ENCODE measurements at places on chromosomes 3 and 15. TPM values are rescaled to one million over a fixed set of nuclear protein-coding genes. Genes with fewer than 3 reads are reported as not detected.

Gene ITPKA
- 0.25 TPM for total RNA-seq

Gene FOXB1
- total RNA-seq = not detected

Gene TTLL13
- total RNA-seq = 0.13 TPM

Gene SCAANT1
- total RNA-seq = not detected

Gene DUOXA2
- not detected for total RNA-seq

Gene OIP5
- 3.3 TPM for total RNA-seq

Gene COLQ
- 1.9 TPM for total RNA-seq

Gene HESX1
- 0.63 TPM for total RNA-seq

Gene ZNF501
- total RNA-seq = 4.2 TPM

Gene CRYGS
- 0.89 TPM for total RNA-seq

Gene KCNMB3
- 2.1 TPM for total RNA-seq

Gene C3orf85
- total RNA-seq = not detected

Gene DUOXA1
- total RNA-seq = not detected

Gene GOLGA8J
- not detected for total RNA-seq

Gene SLC9C1
- total RNA-seq = under 0.01 TPM

Gene GLDN
- not detected for total RNA-seq

Gene COL7A1
- total RNA-seq = under 0.01 TPM

Gene GP5
- total RNA-seq = 0.13 TPM

Gene PPP2R3A
- total RNA-seq = 4.5 TPM

Gene LRRC58
- total RNA-seq = 10.1 TPM

Gene SFMBT1
- total RNA-seq = 4.3 TPM

Gene SEMA3B
- 0.26 TPM for total RNA-seq

Gene ZIC1
- total RNA-seq = not detected

Gene TRPM1
- under 0.01 TPM for total RNA-seq

Gene CPN2
- not detected for total RNA-seq

Gene CCR8
- not detected for total RNA-seq

Gene TTC23
- total RNA-seq = 12.5 TPM

Gene TM4SF18
- total RNA-seq = 366 TPM

Gene GOLGA6L10
- total RNA-seq = under 0.01 TPM

Gene ZNF860
- 1.3 TPM for total RNA-seq

Gene FETUB
- not detected for total RNA-seq

Gene CCRL2
- 1.3 TPM for total RNA-seq

Gene GOLGA6L7
- total RNA-seq = not detected

Gene NSMCE3
- 5.9 TPM for total RNA-seq

Gene POTEB2
- total RNA-seq = not detected

Measured in dermis microvascular lymphatic vessel endothelial cell (primary cell).